Stimulated activated CD8-positive, alpha-beta memory T cell treated with anti-CD3 and anti-CD28 coated beads, Interleukin-4, amount 100 ng/mL, for 48 hours (primary cell): ENCODE measurements at places on chromosomes 2 and 18.

DNA sequence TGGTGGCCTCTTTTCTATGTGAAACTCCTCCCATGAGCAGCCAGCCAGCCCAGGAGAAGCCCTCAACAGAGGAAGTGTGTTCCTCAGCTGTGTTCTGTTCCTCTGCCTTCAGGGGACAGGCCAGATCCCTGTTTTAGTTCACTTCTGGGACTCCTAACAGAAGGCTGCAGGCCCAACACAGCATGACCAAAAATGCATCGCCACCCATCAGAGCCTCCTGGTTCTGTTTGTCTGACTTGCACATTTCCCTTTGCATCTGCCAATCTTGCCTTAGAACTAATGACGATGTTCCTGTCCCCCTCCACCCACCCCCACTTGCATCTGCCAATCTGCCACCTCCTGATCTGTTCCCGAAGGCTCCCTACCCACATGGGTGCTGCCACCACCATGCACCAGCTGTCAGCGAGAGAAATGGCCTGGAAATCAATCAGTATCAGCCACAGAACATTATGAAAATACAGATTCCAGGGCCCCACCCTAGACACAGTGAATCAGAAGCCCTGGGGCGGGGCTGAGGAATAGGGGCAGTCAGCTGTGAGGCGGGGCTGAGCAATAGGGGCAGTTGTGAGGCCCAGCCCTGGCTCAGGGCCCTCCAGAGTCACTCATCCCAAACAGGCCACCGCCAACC is 51.0 kb downstream of the FAM168B start:
- no peak for DNase-seq

DNA sequence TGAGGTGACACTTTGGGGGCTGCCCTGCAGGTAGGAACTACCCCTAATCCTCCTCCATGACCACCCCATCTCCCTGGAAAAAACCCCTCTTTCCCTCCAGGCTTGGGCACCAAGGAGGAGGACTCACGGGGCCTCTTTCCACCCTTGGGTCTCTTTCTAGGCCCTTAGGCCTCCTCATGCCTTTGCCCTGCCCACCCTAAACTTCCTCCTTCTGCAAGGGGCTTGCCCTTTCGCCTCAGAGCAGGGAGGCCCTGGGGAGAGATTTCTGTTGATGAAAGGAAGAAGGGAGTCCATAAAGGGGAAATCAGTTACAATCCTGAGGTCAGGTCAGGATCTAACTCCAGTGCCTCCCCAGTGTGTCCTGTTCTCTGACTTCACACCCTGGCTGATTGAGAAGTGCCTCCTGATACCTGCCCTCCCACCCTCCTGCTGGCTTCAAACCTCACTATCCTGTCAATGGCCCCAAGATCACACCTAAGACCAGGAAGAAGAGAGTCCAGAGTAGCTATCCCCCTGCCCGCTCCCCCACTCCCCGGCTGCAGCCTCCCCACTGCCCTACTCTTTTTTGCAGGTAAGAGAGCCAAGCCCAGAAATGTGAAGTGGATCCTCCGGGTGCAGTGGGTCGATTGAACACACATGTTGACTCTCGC is 16.7 kb upstream of the TNS1 start:
- no peak for DNase-seq

DNA sequence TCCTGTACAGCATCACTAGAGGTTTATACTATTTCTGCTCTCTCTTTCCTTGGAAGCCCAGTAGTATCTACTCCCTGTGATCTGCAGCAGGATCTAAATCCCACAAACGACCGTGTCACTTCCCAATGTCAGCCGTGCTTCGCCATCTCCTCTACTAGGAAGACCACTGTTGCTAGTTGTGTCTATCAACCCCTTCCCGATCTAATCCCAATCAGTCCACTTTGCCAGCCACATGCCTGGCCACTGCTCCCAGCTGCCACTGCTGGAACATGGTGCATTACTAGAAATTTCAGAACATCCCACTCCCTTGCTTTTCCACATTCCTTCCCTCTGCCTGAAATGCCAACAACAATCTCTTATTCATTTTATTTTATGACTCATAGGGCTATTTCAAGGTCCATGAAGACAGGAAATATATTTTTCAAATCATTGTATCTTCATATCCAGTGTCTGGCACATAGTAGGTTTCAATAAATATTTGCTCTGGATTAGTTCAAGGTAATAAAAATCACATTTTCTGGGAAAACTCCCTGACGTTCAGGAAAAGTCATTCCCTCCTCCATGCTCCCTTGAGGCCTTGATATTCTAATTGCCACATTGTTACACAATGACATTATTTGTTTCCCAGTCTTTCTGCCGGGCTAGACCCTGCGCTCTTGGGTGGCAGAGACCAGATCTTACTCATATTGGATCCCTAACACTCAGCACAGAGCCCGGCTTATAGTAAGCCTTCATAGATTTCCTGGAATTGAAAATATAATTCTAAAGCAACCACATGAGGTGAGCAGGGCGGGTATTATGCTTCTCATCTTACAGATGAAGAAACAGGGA is 2.1 kb upstream of the TRIB2 start:
- DNase-seq, result no peak

DNA sequence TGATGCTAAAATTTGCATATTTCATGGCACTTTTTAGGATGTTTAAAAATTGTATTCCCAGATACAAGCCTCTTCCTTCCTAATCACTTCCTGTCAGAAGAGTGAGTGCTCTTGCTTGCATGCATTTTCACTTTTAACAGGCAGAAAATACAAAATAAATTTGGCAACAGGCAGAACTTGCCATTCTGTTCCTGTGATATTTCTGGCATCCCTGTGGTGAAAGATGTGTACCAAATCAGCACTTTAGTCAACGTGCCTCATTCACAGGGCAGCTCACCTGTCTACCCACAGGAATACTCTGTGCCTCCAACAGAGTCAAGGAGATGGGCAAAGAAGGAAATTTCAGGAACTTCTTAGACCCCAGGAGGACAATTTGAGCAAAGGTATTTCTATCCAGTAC is 360.9 kb downstream of the AKAIN1 start:
- DNase-seq, result no peak

GRCh38 chr2:233142355-233142897 is 82.3 kb downstream of the INPP5D start:
- no peak for DNase-seq
